Stimulated activated CD8-positive, alpha-beta memory T cell treated with anti-CD3 and anti-CD28 coated beads, Interleukin-4, amount 100 ng/mL, for 1 hour (primary cell): ENCODE measurements at places on chromosomes 7 and 10.

DNA sequence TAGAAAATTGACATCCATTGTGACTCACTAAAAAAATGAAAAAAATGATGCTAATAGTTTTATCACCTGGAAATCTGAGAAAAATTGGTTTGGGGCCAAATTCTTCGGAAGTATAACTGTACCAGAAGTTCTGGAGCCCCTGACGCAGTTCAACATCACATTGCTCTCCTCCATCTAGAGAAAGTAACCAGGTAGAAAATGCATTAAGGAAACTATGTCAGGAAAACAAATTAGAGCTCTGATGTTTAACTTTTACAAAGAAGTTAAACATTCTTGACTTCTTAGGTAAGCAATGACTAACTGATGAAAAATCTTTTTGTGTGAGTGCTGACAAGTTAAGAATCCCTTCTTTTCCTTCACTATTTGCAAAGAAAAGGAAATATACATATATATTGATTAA, 61.1 kb upstream of the TMEM196 start:
- no peak for DNase-seq

- DNase-seq, result no peak
Measured at GRCh38 chr10:67858971-67859370, 21.0 kb upstream of the DNAJC12 start.

GRCh38 chr10:1628757-1629156, 108.6 kb downstream of the ADARB2 start:
- DNase-seq, result no peak

GRCh38 chr10:114471906-114472876, 67.9 kb upstream of the AFAP1L2 start:
- no peak for DNase-seq

GRCh38 chr7:157630301-157630853, 293.6 kb downstream of the DNAJB6 start:
- no peak for DNase-seq

DNA sequence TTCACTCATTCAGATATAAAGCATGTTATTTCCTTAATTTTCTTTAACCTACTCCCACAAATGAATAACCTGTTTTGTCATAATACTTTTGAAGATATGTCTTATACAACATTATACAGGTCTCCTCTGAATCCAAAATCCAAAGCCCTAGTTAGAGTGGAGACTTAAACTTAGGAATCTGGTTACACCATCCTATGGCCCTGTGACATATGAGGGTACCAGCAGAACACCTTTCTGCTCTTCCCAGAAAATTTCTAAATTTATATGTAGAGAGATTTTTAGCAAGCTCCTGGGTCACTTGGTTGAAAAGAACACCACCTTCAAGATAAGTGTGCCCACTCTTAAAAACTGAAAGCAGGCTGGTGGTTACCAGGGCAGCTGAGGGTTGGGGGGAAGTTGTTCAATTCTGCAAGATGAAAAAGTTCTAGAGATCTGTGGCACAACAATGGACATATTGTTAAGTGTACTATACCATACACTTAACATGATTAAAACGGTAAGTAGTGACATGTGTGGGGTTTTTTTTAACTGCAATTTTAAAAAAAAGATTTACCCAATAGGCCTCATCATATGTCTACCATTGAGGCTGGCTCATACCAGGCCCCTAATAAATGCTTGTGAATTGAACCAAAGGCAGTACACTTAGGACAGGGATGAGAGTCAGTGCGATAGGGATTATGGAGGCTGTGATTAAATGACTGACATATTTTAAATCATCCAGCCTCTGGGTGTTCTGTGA, 37.6 kb upstream of the KCNIP2 start:
- no peak for DNase-seq

- DNase-seq, result no peak
Measured at GRCh38 chr10:119991816-119992215, 99.3 kb downstream of the SEC23IP start.

DNA sequence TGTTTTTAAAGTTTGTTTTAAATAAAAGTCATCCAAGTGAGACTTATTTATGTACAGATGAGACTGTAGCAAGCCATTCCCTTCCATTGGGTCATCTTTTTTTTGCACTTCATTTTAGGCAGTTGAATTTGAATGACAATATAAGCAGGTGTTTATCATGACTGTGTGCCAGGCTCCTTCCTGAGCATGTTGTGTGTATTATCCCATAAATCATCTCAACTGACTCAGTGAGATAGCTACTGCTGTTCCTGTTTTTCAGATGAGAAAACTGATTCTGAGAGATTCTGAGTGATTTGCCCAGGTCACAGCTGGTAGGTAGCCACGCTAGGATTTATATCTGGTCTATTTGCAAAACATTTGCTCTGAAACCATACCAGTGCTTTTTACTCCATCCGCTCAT, 11.7 kb downstream of the TMEM254 start:
- no peak for DNase-seq

- no peak for DNase-seq
Measured at GRCh38 chr10:100468978-100469377, 6.2 kb downstream of the WNT8B start.

DNA sequence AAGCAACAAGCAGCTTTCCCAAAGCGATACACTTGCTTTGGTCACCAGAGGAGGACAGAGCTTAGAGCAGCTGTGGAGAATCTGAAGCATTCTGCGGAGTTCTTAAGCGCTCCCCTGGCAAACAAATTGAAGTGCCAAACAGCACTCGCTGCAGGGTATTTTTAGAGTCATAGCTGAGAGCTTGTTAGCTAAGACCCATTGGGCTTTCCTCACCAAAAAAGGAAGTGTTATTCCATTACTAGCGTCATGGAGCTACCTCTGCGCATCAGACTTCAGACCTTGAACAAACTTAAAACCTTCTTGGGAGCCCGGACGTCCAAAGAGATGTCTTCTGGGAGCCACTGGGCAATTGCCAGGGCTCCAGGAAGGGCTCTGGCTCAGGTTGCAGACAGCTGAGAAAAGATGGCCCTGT, 23.2 kb upstream of the BMPR1A start:
- no peak for DNase-seq

GRCh38 chr7:131190146-131190545, 137.5 kb upstream of the MKLN1 start:
- no peak for DNase-seq

DNA sequence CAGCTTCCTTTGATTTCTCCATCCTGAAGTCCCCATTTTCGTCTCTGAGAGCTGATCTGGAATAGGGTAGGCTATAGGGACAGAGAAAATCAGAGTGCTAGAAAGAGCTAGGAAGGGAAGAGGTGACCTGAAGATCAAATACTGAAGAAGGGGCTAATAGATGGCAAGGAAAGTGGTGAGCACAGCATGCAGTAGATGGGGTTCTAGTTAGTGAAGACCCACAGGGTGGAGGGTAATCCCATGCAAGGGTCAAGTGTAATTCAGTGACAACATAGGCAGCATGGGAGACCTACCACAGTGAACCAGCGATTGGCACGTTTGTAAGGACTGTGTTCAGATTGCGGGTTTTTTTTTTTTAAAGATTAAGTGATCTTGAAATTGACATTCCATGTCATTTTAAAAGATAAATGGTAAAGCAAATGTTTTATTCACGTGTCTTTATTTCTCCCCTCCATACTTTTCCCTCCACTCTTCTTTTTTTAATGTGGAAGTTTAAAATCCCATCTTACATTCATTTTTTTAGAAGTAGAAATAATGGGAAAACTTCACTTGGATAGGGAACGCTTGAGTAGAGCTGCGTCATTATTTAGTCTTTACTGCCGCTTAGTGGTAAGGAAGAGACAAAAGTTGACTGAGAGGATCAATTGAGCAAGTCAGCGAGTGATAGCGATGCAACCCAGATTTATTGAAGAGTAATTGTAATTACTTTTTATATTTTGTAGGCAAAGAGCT, 21.0 kb upstream of the ABI1 start:
- DNase-seq, result no peak

GRCh38 chr10:68957654-68958053, 1.7 kb downstream of the DDX21 start:
- no peak for DNase-seq

GRCh38 chr7:15837306-15837950, 150.9 kb upstream of the MEOX2 start:
- DNase-seq, result no peak

DNA sequence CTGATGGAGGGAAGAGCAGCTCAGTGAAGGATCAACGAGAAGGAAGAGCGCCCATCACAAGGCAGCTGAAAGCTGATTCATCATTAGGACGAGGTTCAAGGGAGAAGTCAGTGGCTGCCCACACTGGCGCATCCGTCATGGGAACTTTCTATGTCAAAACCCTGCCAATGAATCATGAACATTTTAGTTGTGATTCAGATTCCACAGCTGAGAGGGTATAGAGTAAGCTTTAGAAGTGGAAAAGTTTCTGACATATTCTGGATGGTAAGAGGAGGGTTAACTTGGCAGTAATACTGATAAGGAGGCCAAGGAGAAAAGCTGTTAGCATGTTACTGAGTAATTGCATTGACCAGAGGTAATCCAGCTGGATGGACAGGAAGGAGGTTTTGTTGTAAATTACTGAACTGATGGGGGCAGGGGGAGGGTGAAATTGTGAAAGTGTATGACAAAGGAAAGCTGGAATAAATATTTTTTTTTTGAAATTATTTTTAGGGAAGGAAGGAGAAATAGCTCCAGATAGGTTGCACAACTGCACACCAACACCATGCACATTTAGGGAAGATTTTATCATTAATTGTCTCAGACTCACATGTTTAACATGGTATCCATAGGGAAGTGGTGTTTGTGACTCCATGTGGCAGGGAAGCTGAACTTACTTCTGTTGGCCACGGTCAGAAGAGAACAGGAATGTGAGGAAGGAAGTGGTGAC, 78.3 kb upstream of the NRP1 start:
- DNase-seq, result no peak

DNA sequence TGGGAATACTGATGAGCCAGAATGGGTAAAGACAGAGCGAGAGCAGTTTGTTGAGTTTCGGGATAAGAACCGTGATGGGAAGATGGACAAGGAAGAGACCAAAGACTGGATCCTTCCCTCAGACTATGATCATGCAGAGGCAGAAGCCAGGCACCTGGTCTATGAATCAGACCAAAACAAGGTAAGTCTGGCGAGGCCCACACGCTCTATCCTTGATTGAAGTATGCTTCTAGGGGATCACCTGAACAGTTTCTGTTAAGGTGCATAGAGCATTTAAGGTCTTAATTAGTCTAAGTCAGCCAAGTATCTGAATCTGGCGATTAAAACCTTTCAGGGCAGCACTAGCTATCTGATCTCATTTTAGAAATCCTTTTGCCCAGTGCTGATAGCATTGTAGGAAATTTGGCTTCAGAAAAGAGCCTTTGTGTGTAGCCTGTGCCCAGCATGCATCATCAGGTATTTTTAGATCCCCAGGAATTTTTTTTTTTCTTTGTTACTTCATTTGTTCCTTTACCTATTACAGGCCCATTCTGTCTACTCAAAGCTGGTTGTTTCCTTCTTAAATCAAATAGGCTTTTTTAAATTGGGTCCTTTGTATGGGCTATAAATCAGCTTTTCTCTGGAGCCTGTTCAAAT, 8.0 kb downstream of the OPN1SW start:
- no peak for DNase-seq

- DNase-seq, result no peak
Measured at GRCh38 chr10:70967591-70968587, 79.5 kb upstream of the PCBD1 start.

GRCh38 chr7:23544913-23545354, 13.2 kb upstream of the TRA2A start:
- DNase-seq, result no peak
